GM23248 (cell line): ENCODE measurements at places on chromosomes 7 and 10. TPM values are rescaled to one million over a fixed set of nuclear protein-coding genes. Genes with fewer than 3 reads are reported as not detected.

GRCh38 chr7:70771451-70771850 is 360.5 kb upstream of the GALNT17 start:
- DNase-seq: no peak

GRCh38 chr7:102833343-102833742 is 79.5 kb upstream of the LRRC17 start:
- DNase-seq: no peak

DNA sequence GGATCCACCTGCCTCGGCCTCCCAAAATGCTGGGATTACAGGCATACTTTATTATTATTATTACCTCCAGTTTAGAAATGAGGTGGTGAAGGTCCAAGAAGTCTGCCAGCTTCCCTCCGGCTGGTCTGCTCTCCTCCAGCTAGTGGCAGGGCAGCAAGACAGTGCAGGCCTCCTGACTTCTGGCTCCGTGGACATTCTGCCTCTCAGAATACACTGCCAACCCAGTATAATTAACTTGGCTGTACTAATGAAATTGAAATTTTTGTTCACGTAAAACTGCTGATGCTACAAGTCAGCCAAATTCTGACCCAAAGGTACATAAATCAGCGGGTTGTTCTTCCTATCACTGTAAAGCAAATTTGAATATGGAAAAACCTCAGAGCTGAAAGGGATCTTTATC is 7.6 kb upstream of the PDE1C start:
- no peak for DNase-seq

DNA sequence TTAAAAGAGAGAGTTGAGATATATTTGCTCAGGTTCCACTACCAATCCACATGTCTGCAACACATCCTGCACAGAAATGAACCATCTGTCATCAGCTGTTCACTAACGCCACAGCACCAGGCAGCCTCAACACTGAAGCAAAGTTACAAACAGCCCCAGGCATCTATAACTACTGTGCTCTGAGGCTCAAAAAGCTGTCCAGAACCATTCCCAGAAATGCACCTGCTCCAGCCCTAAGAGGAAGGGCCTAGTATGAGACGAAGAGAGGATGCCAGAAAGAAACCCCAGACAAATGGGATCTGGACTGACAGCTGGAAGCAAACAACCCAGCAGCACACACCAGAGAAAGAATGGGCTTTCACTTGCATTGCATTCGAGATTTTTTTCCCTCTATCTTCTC is 159.3 kb downstream of the ELMO1 start:
- no peak for DNase-seq

- peak; percentile 36 for DNase-seq
Observed at GRCh38 chr10:17645621-17646345, 1.8 kb downstream of the STAM start.

- DNase-seq: peak; percentile 2
Observed at GRCh38 chr10:56823849-56824248, 462.8 kb upstream of the ZWINT start.

DNA sequence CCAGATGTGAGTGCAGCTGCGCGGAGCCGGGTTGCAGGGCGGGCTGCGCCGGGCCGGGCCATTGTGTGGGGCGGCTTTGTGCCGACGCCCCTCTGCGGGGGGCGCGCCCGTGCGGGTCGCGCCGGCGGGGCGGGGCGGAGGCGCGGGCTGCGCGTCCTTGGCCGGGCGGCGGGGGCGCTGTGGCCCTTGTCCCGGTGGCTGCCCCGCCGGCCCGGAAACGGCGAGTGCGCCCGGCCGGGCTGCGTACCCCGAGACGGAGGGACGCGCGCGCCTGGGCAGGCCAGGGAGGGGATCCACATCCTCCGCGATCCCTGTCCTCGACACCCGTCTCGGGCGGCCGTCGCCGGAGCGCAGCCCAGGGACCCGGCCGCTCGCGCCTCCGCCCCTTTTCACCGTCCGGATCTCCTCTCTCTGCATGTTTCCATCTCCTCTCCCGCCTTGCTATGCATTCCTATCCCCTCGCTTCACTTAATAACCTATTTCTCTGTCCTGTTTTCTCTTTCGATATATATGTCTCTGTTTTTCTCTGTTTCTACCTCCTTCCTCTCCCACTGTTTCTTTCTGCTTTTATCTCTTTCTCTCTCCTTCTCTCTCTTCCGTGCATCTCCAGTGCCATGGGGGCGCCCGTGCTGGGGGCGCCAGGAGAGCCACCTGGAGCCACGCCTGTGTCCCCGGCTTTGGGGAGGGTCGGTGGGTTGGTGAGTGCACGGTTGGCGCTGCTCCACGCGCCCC is 765 bp downstream of the PFKFB3 start:
- DNase-seq: peak; percentile 84

DNA sequence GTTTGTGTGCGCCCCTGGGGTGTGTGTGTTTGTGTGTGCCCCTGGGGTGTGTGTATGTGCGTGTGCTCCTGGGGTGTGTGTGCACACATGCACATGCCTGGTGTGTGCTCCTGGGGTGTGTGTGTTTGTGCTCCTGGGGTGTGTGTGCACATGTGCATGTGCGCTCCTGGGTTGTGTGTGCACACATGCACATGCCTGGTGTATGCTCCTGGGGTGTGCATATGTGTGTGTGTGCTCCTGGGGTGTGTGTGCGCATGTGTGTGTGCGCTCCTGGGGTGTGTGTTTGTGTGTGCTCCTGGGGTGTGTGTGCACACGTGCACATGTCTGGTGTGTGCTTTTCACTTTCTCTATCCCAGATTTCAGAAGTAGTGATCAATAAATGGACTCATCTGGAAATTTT is 321.0 kb downstream of the WDR37 start:
- no peak for DNase-seq

GRCh38 chr10:17984056-17984455 is 32.3 kb downstream of the SLC39A12 start:
- DNase-seq: peak; percentile 71

DNA sequence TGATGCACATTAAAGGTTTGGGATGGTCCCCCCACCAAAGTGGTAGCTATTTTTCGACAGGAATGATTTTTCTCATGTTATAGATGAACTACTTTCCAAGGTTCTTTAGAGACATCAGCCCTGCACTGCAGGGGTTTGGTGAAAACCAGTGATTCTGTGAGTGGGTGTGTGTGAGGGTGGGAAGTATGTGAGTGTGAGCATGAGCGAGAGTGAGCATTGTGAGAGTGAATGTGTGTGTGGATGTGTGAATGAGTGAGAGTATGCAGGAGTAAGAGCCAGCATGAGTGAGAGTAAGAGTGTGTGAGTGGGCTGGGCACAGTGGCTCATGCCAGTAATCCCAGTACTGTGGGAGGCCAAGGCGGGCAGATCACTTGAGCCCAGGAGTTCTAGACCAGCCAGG is 75.0 kb downstream of the GOLGA7B start:
- no peak for DNase-seq

DNA sequence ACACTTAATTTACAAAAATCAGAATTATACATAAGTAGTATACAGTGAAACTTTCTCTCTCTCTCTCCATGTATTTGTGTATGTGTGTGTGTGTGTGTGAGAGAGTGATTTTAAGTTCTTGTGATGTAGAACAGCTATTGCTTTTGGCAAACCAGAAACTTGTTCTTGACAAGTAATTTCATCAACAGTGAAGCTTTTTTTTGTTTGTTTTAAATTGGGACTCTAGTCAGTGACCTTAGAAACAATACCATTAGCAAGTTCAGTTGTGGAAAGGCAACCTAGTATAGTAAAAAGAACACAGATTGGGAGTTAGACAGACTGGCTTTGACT is 319.1 kb downstream of the PTEN start:
- DNase-seq: no peak

- DNase-seq: no peak
Observed at GRCh38 chr7:139703487-139704307, 74.1 kb downstream of the HIPK2 start.

VWDE gene
- not detected in 2 replicates for total RNA-seq

DNA sequence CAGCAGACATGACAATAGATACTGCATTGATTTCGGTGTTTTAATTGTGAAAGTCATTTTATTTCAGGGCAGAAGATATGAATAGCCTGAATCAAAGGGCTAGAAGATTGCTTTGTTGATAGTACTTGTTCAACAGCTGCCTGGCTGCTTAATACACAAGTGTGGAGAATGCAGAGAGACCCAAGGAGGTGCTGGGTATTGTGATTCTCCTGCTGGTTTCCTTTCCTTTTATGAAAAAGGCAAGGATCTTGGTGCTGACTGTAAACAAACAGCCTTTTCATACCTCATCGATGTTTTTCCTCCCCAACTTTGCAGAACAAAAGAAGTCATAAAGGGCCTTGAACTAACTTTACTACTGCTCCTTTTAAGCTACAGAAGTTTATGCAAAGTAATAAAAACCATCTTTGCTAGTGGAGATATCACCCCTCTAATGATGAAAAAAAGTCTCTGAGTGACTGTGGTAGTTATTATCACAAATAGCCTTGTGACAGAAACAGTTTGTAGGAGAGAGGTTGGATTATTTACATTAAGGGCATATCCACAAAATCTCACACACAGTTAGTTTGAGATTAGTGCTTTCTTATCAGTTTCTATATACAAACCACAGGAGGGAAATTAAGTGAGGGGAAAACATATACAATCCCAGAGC is 800.0 kb downstream of the LRMDA start:
- DNase-seq: no peak

- no peak for DNase-seq
Observed at GRCh38 chr10:105148456-105148855, 507.4 kb downstream of the SORCS3 start.

GRCh38 chr10:25177093-25177753 is 2.4 kb downstream of the GPR158 start:
- DNase-seq: no peak

GRCh38 chr10:98139431-98139830 is 5.0 kb downstream of the R3HCC1L start:
- no peak for DNase-seq

DNA sequence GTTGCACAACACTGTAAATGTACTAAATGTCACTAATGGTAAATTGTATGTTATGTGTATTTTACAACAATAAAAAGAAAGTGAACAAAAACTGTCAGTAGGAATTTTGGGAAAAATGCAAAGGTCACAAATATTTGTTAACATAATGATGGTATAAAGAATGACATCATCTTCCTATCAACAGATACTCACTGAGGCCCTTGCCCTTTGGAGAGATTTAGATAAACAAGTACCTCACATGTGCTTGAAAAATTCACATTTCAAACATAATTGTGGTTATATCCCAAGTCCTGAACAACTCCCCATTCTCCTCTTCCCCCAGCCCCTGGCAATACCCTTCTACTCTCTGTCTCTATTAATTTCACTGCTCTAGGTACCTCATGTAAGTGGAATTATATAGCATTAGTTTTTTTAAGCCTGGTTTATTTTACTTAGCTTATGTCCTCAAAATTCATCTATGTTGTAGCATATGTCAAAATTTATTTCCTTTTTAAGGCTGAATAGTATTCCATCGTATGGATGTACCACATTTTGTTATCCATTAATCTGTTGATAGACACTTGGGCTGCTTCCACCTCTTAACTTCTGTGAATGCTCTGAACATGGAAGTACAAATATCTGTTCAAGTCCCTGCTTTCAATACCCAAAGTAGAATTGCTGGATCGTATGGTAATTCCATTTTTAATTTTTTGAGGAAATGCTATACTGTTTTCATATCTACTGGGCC is 90.5 kb downstream of the WIPF3 start:
- DNase-seq: no peak

DNA sequence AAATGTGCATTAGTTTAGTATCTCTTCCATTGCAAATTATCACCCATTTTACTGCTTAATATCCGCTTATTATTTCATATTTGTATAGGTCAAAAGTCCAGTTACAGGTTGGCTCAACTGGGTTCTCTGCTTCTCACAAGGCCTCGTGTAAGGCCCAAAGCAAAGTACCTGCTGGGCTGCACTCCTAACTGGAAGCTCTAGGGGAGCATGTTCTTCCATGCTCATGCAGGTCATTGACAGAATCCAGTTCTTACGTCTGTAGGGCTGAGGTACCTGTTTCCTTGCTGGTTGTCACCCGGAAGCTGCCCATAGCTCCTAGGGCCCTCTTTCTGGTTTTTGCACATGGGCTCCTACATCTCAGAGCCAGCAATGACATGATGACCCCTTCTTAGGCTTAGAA is 79.6 kb downstream of the RAPGEF5 start:
- no peak for DNase-seq

DNA sequence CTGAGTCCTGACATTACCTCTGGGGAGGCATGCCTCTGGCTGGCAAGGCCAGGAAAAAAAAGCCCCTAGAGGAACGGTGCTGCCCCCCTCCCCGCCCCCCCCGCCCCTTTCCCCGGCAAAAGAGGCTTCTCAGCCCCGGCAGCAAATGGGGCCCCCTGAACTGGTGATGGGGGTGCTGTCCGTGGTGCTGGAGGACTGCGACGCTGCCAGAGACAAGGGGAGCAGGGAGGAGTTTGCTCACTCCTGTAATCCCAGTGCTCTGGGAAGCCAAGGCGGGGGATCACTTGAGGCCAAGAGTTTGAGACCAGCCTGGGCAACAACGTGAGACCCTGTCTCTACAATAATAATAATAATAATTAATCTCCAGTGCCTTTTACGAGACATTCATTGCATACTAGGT is 23.7 kb downstream of the SRRM3 start:
- peak; percentile 43 for DNase-seq

GRCh38 chr7:14158111-14158510 is 168.6 kb upstream of the ETV1 start:
- no peak for DNase-seq

DNA sequence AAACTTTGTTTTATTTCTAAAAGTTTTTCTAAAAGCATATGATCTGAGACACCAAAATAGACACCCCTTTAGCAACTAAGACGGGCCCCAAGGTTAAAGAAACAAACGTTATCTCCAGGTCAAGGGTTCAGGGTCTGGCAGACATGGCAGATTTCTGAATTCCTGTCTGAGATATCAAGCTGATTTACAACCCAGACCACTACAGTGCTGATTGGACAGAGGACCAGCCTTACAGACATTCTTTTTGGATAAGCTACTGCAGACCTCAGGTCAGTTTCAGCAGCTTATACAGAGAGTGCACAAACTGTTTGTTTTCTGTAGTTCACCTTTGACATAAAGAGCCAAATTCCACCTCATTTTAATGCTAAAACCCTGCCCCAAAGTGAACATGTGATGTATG is 34.8 kb downstream of the SVOPL start:
- no peak for DNase-seq

DNA sequence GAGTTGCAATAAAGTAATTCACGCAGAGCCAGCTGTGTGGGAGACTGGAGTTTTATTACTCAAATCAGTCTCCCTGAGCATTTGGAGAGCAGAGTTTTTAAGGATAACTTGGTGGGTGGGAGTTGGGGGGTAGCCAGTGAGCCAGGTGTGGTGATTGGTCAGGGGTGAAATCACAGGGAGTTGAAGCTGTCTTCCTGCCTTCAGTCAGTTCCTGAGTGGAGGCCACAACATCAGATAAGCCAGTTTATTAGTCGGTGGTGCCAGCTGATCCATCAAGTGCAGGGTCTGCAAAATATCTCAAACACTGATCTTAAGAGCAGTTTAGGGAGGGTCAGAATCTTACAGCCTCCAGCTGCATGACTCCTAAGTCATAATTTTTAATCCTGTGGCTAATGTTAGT is 3.3 kb upstream of the CYP51A1 start:
- no peak for DNase-seq
